NCI-H446 treated with DMSO at 0.1 percent for 48 hours (cell line): ENCODE measurements at places on chromosomes 7 and 10.

GRCh38 chr10:70405037-70405824, 1.3 kb downstream of the EIF4EBP2 start:
- no peak for DNase-seq

DNA sequence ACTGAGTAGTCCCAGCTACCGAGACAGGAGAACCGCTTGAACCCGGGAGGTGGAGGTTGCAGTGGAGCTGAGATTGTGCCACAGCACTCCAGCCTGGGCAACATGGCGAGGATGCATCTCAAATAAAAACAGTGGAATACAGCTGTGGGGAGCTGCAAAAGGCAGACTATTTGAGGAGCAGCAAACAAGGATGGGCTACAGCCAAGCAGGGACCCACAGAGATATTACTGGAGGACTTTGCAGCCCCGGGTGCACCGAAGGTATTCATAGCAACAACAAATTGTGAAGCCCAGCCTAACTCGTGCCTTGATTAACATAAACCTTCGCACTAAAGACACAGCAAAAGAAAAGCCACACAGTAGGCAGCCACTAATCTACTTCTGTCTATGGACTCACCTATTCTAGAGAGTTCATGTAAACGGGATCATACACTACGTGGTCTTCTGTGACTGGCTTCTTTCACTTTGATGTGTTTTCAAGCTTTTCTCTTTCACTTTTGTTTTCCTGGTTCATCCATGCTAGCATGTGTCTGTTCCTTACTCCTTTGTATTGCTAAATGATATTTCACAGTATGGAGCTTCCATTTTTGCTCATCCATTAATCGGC, 34.0 kb downstream of the PODXL start:
- no peak for DNase-seq

DNA sequence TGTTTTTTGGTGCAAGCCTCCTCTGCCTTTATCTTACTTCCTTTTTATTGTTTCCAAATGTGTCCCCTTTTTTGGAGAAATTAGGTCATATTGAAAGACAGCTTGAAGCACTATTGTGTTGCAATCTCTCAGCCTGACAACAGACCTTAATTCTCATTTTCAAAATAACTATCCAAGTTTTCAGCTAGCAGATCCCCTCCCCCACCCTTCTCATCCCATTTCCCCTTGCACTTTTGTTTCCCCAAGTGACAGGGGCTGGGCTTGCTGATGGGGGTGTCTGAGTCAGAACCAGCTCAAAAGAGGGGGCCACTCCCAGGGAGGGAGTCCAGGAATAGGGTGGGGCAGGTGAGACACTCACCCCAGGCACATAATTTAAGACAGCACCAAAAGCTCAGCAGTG, 75.3 kb downstream of the MKI67 start:
- no peak for DNase-seq

DNA sequence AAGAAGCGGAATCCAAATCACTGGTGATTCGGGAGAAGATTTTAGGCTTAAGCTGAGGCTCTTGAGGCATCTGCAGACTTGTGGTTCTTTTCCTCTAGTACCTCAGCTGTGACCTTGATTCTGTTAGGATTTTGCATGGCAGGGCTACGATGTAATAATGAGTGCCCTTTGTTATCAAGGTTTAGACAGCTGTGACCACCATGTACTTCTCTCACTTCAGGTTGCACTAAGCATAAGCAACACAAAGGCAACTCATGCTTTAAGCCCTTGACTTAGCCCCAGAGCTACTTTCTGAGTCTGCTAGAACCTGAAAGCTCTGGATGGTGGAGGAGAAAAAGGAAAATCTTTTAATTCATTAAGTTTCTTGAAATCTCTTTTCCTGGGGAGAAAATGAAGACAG, 1052.3 kb upstream of the PHF14 start:
- DNase-seq, result no peak

DNA sequence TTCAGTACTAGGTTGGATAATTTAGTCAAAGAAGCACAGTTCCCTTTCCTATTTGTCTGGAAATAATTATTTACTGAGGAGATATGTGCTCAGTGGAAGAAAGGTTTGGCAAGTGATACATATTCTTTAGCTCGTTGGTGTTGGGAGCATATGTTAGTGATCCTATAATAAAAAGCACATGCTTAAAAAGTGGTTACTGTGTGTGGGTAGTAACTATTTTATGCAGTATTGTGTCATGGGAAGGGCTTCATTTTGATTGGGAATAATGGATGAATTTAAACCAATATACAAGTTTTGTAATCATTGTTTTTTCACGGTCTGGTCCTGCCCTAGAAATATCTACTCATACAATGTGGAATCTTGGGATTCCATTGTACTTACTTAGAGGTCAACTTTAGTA, 188.7 kb upstream of the PPP1R3A start:
- DNase-seq, result no peak

GRCh38 chr10:12375076-12375504, 25.7 kb downstream of the CAMK1D start:
- DNase-seq, result no peak

DNA sequence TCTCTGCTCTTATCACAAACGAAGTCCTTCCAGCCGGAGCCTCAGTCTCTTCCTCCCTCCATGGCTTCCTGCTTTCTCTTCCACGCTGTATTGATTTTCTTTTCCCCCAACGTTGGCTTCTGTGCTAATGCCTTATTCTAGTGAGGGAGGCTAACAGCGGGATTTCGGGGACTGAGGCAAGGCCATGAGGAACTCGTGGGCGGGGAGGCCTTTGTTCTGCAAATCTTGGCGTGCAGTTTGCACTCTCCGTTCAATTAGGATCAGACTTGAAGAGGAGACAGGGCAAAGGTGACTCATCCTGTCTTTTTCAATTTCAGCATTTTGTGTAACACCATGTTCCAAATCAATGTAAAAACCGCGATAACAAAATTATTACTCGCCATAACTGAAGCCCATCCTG, 25.3 kb downstream of the EN2 start:
- DNase-seq, result no peak

DNA sequence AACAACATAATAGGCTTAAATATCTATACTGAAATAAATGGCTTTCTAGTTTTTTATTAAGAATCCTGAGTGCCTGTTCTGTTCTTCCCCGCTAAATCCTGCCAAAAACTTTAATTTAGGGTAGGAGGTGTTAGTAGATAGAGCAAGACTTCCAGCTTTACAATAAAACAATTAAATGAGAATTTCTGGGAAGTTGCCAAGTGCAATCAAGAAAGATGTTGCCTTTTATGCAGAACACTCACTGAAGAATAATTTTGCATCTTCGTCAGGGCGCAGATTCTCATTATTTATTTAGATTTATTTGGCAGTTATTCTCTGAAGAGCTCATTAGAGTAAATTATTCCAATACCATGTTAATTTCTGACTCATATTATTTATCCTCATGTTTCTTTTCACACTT, 103.2 kb upstream of the GPR141 start:
- DNase-seq, result no peak

GRCh38 chr7:70512761-70513160, 619.2 kb upstream of the GALNT17 start:
- peak; percentile 74 for DNase-seq
